ENCODE measurements at places on chromosomes 3 and 15.

GRCh38 chr3:65521032-65521431, 517.7 kb downstream of the MAGI1 start:
- no peak for DNase-seq

- no peak for DNase-seq
Observed at GRCh38 chr15:51251556-51251955, 86.8 kb downstream of the CYP19A1 start.

DNA sequence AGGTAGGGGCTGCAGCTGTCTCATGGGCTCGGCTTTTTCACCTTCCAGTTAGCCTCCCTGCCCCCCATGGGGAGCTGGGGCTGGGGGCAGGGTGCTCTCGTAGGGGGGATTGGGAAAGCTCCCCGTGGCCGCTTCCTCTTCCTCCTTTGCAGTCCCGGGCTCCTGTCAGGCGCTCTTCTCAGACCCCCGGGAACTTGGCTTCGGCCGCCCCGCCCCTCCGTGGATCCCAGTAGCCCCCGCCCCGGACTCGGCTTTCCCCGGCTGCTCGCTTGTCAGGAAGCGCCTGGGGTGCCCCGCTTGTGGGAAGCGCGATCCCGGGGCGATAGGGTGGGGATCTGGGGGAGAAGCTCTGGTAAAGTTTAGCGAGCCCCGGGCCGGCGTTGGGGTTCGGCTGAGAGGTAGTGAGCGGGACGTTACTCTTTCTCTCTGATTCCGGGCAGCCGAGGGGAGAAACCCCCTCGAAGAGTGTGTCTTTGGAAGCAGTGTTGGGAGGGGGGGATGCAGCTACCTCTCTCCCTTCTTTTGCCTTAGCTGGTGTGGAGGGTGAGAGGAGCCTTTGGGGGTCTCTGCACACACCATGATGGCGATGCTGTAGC, 611 bp downstream of the PIAS1 start:
- DNase-seq = no peak

GRCh38 chr15:80567721-80568157, 127.4 kb upstream of the ABHD17C start:
- peak; percentile 11 for DNase-seq

GRCh38 chr15:84915606-84915958, 31.1 kb downstream of the SLC28A1 start:
- no peak for DNase-seq

- DNase-seq = no peak
Observed at GRCh38 chr3:123321806-123322205, 120.1 kb downstream of the SEC22A start.

DNA sequence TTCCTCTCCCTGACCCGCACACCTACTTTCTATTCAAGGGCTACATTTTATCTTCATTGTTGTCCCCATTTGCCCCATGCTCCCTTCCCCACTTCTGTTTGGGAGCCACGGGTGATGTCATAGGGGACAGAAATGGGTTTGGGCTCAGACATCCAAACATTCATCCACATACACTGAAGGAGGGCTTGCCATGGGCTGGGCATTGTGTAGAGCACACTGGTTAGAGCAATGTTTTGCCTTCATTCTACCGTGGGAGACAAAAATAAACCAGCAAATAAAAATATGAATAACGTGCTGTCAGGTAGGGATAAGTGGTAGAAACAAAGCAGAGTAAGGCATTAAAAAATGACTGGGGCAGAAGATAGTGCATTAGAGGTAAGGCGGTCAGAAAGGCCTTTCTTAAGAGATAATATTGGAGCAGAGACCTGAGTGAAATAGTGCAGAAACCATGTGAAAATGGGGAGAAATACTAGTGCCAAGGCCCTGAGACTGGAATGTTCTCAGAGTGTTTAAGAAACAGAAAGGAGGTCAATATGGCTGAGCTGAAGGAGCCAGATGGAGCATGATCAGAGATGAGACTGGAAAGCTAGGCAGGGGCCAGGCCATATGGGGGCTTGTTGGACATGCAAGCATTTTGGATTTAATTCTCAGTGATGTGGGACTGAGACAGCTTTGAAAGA, 40.9 kb upstream of the CLSTN2 start:
- no peak for DNase-seq

DNA sequence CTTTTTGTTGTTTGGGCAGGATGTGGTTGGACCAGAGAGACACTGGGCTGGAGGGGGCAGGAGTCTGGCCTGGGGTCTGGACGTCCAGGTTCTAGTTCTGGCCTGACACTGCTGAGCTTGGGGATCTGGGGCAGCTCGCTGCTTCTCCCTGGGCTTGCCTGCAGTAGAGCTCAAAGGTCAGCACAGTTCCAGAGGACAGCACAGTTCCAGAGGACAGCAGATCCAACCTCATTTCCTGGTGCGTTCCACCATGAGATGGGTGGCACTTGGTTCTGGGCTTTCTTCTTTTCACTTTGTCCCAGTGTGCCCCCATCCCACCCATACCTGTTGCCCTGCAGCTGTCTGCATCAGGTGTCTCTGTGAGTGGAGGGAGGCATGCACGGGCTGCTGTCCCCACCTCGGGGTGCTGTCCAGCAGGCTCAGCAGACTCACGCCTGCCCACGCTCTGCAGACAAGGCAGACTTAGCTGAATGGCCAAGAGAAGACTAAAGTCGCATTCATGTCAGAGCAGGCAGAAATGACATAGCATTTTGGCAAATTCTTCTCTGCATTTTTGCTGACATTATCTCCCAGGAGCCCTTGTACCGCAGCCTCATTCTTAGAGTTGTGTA, 16.7 kb downstream of the CACNA2D3 start:
- DNase-seq = no peak

- no peak for DNase-seq
Observed at GRCh38 chr3:179765396-179765795, 112.6 kb downstream of the USP13 start.

GRCh38 chr15:42151141-42151561, 5.3 kb downstream of the PLA2G4F start:
- no peak for DNase-seq
